Right ventricle myocardium inferior (tissue), 1 donor: ENCODE measurements at places on chromosomes 11 and 22. TPM values are rescaled to one million over a fixed set of nuclear protein-coding genes. Genes with fewer than 3 reads are reported as not detected.

CFAP300 gene
- 0.89 TPM for total RNA-seq

DNA sequence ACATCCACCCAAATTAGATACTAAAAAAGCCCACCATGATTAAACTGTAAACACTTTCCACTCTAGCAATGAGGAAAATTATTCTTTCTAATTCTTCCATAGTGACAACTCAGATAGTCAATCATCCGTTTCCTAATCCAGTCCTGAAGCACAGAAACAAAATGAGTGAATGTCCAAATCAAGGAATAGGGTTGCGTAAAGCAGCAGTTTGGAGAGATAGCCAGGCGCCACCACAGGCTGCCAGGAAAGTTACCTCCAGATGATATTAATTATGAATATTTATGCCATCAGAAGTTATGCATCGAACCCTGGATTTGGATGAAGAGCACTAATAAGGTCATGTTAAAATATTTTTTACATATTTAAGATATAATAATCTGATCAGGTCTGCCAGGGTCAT, 63.2 kb downstream of the ETS1 start:
- no peak for DNase-seq

MMP27 gene
- not detected for total RNA-seq

OR2AT4 gene
- total RNA-seq, result not detected

SCGB2A2 gene
- not detected for total RNA-seq

SPON1 gene
- total RNA-seq, result 5.0 TPM

ART1 gene
- total RNA-seq, result 1.7 TPM

- peak; percentile 56 for DNase-seq
Measured at GRCh38 chr11:2929531-2929949, 320 bp upstream of the PHLDA2 start.

- no peak for DNase-seq
Measured at GRCh38 chr22:44409974-44410316, 88.1 kb downstream of the RTL6 start.

DNA sequence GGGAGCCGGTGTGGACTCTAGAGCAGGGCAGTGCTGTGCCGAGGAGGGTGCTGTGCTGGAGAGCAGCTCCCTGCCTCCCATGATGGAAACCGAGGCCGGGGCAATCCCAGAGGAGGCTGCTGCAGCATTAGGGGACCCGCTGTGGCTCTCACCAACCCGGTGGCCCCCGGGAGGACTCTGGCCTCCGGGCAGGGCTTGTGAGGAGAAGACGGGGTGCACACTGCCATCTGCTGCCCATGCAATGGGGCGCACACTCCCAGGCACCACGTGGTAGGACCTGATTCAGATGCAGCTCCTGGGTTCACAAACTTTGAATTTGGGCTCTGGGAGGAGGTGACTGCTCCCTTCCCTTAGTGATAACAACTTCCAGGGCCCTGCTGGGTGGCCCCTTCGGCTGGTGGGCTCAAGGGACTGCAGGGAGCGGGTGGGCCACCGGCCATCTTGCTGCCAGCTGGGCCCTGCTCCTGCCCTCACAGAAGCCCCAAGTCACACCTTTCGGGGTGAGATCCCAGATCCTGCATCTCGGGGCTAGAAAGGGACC, 93.8 kb upstream of the FGF3 start:
- DNase-seq, result no peak

DNA sequence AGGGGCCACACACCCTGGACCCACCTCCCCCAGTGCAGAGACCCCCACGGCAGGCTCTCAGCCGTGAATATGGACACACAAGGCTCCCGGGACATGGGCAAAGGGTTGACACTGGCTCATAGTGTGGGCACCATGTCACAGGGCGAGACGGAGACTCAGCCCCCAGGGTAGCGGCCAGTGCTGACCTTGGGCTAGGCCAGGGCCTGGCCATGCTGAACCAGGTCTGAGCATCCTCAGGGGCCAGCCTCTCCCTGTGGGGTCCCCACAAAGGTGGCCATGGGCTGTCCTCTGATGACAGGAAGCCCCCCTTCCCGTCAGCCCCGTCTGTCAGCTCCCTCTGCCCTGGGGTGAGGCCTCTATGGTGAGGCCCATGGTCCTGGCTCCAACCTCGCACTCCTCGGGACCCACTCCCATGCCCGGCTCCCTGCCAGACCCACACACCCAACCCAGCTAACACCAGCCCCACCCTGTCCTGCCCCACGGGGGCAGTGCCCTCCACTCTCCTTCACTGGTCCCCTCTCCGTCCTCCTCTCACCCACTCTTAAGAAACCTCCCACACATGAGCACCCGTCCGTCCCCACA, 19.0 kb upstream of the PRODH start:
- DNase-seq, result peak; percentile 37

TMPRSS5 gene
- 0.38 TPM for total RNA-seq

SPDYC gene
- total RNA-seq, result not detected

FGF3 gene
- total RNA-seq, result not detected

DNA sequence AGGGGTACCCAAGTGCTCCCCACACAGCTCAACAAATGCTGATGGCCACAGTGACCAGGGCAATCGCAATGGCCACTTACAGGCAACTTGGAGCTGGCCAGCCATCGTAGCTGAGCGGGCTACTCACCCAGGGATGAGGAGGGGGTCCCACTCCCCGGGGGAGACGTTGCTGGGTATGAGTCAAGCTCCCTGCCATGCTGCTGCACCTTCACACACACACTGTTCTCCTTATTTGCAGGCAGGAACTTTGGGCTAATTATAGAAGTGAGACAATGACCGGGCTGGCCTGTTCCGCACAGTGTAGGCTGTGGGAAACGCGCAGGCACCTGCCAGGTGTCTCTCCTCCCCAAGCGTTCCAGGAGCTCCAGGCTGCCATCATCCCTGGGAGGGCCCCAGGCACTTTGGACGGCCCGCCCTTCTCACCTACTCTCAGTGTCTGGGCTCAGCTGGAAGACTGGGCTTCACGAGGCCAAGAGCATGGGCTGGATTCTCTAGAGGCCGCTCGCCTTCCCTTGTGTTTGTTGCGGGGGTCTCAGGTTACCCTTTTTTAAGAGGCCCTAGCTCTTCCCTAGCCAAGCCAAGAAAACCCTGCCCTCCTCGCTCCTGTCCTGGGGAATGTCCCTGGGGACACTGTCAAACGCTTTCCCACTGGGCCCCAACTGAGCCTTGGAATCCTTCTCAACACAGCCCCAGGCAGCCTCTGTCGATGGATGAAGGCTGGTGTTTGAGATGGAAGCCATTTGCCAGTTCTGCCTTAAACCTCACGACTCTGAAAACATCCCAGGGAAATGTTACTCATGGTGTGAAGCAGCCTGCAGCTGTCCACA, 73.0 kb downstream of the RTL6 start:
- DNase-seq, result no peak

OR52E8 gene
- not detected for total RNA-seq

DNA sequence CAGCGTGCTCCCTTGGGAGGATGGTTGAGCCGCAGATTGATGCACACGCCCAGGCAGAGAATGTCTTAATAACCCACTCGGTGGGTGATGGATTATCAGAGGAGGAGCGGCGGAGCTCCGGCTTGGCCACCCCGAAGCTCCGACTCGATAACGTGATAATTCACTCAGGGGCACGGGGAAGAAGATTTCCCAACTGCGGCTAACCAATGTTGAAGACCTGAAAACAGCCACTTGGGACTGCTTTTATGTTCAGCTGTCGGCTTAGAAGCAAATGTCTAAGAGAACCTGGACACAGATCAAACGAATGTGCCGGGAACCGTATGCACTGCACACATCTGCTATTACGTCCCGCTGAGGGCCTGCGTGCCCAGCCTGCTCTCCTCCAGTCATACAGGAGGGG, 206.8 kb upstream of the CADM1 start:
- DNase-seq, result no peak

GRK2 gene
- total RNA-seq, result 54.1 TPM

DNA sequence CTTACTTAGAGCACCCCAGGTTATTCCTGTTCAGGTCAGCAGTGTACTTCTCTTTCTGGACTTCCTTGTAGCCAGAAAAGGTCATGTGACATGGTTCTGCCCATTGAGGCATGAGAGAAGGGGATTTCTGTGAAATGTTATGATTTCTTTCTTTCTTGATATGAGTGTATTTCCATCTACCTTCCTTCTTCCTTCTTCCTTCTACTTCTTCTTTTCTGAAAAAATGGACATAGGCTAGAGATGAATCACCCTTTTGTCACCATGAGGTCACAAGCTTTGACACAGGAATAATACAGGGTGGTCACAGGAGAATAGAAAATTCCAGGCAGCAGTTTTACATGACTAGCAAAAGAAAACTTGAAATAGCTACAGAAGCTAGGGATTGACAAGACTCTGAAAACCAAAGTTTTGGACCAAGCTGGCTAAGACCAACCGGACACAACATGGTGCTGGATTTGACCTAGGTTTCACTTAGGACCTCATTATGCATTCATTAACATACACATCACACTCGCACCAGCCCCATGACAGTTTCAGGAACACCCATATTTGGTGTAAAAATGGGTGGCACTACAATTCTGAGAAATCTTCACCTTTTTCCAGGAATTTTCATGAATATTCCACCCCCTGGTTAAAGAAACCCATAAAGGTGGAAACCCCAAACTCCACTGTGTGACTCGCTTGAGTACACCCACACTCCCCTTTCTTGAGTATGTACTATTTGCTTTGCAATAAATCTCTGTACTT, 21.2 kb upstream of the MAP6 start:
- no peak for DNase-seq

DNA sequence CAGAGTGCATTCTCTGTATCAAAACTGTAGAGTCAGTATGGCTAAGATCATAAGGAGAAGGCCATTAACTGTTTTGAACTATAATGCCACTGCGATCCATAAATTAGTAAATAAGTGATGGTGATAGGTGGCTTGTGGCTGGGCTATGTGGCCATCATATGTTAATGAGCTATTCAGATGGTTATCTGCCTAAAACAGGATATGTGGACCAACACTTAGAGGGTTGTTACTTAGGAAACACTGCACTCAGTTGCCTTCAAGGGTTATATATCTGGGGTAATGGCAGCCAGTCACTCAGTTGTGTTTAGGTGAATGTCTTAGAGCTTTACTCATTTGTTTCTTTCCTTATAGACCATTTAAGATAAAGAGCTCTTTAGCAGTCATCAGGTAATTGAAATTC, 66.0 kb downstream of the PPP2R1B start:
- no peak for DNase-seq

UPB1 gene
- 1.3 TPM for total RNA-seq

CRYBB3 gene
- total RNA-seq, result not detected

DNA sequence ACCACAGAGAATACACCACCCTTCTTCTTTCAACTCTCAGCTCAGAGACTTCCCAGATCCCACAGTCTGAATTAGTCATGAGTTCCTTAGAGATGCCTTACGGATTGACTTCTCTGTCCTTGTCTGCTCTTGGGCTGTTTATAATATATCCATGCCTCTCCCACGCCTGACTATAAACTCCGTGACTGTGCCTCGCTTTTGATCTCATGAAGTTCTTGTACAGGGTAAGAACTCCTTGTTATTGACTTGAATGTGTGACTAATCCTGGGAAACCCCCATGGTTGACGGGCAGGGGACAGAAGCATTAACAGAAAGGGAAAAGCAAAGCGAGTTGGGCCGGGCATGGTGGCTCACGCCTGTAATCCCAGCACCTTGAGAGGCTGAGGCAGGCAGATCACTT, 62.4 kb upstream of the POU2AF1 start:
- no peak for DNase-seq

- no peak for DNase-seq
Measured at GRCh38 chr11:9815486-9816136, 151.7 kb downstream of the SWAP70 start.

TRIM77 gene
- total RNA-seq, result not detected

- DNase-seq, result no peak
Measured at GRCh38 chr22:36336246-36337182, 51.3 kb downstream of the MYH9 start.

DGCR6L gene
- total RNA-seq, result 44.2 TPM

GRCh38 chr11:45395947-45396346, 109.8 kb upstream of the SYT13 start:
- no peak for DNase-seq

FAM180B gene
- 0.22 TPM for total RNA-seq

CBY1 gene
- total RNA-seq, result 32.9 TPM

CATSPERZ gene
- not detected for total RNA-seq

GRCh38 chr22:39663751-39664150, 93.2 kb downstream of the CACNA1I start:
- DNase-seq, result no peak

DNA sequence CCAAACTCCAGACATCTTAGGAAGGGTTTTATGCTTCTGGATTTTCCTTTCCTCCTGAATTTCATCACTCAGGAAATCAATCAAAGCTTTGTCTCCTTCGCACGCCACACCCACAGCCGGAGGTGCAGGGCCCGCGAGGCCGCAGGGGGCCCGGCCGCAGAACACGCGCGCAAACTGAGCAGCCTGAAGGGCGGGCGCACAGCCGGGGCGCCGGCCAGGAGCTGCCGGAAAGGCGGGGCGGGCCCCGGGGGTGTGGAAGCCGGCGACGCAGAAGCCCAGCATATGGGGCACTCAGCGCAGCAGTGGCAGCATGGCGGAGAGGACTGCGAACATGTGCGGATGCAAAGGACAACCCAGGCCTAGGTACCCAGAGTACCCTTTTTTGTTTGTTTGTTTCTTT, 33.1 kb upstream of the SPTBN2 start:
- no peak for DNase-seq
